ENCODE measurements at places on chromosomes 12 and 14.

- no peak for DNase-seq
These were observed 20.5 kb upstream of the COL2A1 start for GRCh38 chr12:48024735-48025134.

- no peak for DNase-seq
These were observed 196.0 kb upstream of the EEA1 start for GRCh38 chr12:93125126-93125525.

DNA sequence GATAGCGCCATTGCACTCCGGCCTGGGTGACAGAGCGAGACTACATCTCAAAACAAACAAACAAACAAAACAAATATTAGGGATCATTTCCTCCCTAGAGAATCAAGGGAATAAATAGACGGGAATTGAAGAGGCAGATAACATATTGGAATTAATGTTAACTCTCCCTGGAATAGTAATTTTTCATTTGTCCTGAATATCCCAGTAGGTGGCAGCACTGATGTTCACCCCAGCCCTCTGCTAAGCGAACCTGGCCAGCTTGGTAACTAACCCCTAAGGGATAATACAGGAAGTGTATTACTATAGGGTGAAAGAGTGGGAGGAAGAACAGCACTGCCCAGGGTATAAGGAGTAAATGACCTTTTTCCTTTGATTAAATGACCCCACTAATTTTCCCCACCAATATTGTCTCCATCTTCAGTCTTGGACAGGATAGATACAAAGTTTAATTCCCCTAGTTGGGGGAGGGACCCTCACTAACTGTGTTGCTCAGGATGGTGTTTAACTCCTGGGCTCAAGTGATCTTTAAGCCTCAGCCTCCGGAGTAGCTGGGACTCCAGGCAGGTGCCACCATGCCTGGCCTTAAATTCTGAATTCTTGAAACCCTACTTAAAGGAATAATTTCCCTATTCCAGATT is 40.5 kb downstream of the SLC2A14 start:
- no peak for DNase-seq

GRCh38 chr14:78746086-78746595 is 576.0 kb downstream of the NRXN3 start:
- DNase-seq = no peak

- no peak for DNase-seq
These were observed 67.7 kb upstream of the NTF3 start for GRCh38 chr12:5364036-5364770.

GRCh38 chr14:34275078-34275477 is 187.0 kb downstream of the SPTSSA start:
- no peak for DNase-seq

DNA sequence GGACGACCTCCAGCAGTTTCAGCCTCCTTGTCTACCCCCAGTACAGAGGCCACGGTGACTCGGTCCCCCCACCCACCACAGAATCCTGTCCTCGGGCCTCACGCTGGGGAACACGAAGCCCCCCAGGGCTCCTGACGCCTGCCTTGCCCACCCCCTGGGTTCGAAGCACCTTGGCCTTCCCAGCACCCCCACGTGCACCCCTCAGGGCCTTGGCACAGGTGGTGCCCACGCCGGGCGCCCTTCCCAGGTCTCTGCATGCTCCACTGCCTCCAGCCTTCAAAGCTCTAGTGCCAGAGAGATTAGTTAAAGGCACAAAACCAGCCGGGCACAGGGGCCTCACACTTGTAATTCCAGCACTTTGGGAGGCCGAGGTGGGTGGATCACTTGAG is 61.8 kb downstream of the NOC4L start:
- no peak for DNase-seq

- DNase-seq = no peak
These were observed 802 bp downstream of the SUSD6 start for GRCh38 chr14:69612014-69612782.

DNA sequence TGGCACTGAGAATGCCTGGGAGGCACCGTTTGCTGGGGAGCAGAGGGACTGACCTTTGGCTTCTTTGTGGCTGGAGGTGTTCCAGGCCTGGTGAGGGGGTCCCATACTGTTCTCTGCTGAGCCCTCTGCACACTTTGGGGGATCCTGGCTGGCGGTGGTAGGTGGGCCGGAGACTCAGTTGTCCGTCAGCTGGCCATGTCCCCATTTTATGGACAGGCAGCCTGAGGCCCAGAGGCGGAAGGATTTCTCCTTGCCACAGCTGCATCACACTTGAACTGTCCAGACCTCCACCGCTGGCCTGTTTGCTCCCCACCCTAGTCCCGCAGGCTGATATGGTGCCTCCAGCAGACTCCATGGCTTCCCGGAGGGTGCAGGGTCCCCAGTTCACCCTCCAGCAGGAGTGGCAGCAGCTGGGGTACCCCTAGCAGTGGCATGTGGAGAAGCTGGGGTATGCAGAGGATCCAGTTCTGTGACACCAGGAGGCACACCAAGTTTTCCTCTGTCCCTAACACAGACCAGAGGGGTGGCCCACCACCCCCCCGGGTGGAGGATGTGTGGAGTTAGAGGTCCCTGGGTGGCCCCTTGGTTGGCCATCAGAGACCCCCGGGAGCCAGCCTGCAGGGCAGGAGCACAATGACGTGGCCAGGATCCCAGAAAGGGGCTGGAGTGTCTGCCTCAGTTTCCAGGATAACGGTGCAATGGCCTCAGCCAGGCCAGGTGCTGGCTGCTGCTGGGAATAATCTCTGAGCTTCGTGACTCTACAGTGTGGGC is 14.8 kb downstream of the SLC25A29 start:
- DNase-seq = no peak

DNA sequence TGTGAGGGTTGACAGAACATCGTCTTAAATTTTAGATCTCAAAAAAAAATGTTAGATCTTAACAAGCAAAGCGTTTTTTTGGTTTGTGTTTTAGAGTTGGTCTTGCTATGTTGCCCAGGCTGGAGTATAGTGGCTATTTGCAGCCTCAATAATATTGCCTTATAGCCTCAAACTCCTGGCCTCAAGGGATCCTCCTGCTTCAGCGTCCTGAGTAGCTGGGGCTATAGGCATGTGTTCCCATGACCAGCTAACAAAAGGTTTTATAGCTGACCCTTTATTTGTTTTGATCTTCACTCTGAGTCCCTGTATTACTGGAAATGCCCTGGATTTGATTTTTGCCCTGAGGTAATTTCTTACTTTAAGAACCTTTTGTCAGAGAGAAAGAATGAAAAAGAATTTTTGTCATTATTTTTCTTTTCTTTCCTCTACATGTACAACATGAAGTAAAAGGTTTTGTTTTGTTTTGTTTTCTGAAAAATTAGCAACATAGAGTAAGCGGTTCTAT is 5.2 kb downstream of the INHBC start:
- no peak for DNase-seq

- DNase-seq = no peak
These were observed 265.0 kb downstream of the DUSP6 start for GRCh38 chr12:89087149-89087825.

- no peak for DNase-seq
These were observed 117.2 kb downstream of the CALM1 start for GRCh38 chr14:90514015-90514398.

GRCh38 chr12:43988838-43989560 is 153.1 kb downstream of the TMEM117 start:
- no peak for DNase-seq

- DNase-seq = peak; percentile 36
These were observed 376.9 kb downstream of the GALC start for GRCh38 chr14:87615822-87616679.

DNA sequence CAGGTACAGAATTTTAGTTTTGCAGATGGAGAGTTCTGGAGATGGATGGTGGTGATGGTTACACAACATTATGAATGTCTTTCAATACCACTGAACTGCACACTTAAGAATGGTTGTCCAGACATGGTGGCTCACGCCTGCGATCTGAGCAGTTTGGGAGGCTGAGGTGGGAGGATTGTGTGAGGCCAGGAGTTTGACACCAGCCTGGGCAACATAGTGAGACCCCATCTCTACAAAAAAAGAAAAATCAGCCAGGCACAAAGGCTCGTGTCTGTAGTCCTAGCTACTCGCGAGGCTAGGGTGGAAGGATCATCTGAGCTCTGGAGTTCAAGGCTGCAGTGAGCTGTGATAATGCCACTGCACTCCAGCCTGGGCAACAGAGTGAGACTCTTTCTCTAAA is 8.1 kb upstream of the USP30 start:
- no peak for DNase-seq

DNA sequence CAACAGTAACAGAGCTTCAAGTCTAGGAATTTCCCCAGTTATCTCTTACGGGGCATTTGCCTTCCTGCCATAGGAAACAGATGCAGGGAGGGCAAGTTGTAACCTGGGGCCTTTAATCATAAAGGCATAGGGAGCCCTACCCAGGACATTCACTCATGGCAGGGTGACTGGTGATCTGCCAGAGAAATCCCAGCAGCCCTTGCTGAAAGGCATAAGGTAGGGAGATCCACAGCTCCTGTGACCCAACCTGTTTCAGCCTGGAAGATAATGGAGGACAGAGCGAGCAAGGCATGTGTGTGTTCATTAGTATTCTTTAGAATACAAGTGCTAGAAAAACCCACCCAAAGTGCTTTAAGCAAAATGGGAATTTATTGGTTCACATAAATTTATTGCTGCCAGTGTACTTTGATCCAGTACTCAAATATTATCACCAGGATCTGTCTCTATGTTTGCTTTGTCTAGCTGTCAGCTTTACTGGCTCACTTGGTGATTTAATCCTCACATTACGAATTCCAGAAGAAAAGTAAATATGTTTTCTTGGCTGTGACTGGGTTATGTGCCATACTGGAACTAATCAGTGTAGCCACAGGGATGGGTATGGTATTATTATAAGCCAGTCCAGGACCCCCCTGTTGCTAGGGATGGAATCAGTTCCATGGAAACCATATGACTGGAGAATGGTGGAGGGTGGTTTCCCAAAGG is 21.1 kb upstream of the AKAP6 start:
- DNase-seq = no peak

DNA sequence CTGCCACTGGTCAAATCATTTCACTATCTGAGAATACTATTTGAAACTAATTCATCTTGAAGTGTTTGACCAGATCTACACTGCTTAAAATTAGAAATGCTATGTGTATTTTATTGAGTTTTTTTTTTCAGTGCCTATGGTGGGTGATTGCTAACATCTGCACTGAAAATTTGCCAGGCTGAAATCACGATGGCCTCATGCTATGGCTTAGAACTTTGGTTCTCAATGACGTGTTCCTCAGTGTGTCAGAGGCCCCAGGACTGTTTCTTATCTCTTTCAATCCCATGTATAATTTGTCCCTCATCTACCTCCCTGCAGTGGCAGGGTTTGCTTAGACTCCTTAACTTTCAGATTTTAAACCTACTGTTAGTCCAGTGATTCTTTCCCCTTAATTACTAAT is 36.2 kb upstream of the NKX2-8 start:
- DNase-seq = no peak

DNA sequence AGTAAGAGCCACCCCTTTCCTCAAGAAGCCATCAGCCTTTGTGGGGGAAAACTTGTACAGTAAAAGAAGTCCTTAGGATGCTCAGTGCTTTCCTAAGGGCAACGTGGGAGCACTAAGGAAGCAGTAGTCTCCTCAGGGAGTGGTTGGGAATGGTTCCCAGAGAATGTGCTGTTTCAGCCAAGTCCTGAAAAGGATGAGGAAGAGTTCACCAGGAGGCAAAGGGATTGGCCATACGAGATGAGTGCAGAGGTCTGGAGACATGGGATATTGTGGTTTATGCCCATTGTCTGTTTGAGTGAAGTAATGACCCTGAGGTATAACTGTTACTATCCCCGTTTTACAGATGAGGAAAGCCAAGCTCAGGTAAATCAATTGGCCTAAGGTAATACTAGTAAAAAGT is 86.0 kb upstream of the ATF1 start:
- DNase-seq = no peak

DNA sequence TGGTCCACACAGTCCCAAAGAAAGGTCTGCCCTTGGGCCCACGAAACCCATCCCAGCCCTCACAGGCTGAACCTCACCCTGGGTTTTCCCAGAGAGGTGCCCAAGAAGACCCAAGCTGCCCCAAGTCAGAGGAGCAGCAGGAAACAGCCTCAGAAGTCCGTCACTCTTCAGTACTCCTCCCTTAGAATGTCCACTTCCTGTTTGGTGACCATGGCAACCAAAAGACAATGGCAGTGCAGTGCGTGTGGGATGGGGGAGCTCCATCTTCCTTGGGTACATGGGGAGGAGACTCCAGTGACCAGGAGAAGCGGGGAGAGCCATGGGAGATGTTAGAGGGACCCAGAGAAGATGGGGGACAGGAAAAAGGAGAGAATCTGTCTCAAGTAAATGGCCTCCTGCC is 11.3 kb downstream of the SELPLG start:
- DNase-seq = no peak

DNA sequence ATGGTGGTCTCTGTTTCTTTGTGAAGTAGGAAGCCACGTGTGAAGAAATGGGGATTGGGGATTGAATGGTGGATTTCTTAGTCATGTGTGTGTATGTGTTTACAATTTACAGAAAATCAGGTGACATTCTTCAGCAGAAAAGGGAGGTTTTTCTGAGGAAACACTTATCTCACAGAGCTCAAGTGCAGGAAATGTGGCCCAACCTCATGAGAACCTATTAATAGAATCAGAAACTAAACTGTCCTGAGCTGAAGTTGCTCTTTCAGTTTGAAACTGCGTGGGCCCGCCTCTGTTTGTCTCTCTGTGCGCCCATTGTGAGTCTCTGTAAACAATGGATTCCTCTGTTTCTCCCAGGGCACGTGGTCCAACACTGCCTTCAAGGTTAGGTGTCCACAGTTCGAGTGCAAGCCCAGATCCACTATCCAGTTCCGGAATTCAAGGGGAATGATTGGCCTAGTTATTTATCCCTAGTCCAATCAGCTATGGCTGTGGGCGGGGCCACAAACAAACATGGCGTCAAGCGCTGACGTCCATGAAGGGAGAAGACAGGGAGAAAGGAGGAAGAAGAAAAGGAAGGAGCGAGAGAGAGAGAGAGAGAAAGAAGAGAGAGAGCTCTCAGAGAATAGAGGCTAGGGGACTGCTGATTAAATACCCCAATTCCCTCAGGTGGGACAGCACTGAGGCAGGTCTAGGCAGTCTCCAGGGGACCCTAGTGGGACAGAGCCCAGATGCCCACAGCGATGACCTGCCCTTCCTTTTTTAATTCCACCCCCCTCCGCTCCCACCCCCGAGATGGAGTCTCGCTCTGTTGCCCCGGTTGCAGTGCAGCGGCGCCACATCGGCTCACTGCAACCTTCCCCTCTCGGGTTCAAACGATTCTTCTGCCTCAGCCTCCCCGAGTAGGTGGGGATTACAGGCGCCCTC is 31.4 kb upstream of the C12orf76 start:
- DNase-seq = peak; percentile 61

- DNase-seq = no peak
These were observed 19.1 kb downstream of the ZFYVE1 start for GRCh38 chr14:73007835-73008234.
